ENCODE measurements at places on chromosomes 13 and 19. TPM values are rescaled to one million over a fixed set of nuclear protein-coding genes. Genes with fewer than 3 reads are reported as not detected.

GRCh38 chr19:35742121-35742724 lies at the start of gene IGFLR1:
Gene IGFLR1, minus strand, starts transcription at chr19:35742452. Its CDS starts 1,272 bp downstream, at chr19:35741180.
- no peak for DNase-seq

DNA sequence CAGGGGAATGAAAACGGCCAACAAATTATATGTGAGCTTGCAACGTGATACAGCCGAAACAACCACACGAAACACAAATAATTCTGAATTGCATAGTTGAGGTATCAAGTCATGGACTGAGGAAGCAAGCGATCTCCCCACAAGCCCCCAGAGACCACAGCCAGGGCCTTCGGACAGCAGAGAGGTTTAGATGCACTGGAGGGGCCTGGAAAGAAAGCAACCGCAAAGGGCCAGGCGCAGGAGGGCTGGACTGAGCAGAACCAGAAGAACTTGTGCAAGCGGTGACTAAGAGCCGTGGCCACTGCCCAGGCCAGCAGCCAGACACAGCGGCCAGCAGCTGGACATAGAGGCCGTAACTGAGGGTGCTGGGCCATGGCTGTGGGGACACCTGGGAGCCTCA lies 131.4 kb downstream of the TNFRSF19 start:
- DNase-seq = no peak

- no peak for DNase-seq
Observed at GRCh38 chr19:33784432-33784831, 12.2 kb upstream of the KCTD15 start.

- DNase-seq = no peak
Observed at GRCh38 chr19:41528106-41528505, 47.9 kb upstream of the CEACAM21 start.

DNA sequence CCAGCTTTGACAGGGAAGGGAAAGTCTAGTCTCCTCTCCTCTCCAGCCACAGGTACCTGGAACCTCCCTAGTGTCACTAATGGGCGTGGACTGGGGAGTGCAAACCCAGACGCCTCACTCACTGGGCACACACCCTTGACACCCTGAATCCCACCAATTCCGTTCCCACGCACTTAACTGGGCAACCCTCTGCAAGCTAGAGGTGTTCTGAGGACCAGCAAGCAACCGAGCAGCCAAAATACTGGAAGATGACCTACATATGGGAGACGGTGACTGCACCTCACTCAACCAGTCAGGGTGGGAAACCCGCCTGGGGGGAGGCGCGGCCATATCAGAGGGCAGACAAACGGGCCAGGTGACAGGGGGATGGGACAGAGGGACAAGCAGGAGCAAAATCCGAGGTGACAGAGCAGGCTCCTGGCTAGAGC lies 991 bp downstream of the ABHD17A start:
- DNase-seq = no peak

DNA sequence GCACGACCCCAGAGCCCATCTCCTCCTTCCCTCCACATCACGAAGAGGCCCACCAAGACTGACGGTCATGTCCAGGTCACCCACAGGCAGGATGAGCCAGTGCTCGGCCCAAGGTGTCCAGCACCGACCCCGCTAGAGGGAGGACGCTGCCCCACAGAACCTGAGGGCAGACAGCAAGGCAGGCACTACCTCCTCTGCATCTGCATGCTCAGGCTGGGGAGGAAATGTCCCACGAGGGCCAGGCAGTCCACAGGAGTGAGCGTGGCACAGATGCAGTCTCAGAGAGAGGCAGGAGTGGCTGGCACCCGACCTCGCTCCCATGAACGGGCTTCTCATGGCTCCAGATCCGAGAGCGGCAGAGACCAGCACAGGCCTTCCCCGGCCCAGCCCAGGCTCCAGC lies 133.2 kb downstream of the TUBA3C start:
- no peak for DNase-seq

GRCh38 chr19:4909156-4909896 lies at the start of gene UHRF1:
Gene UHRF1, plus strand, starts transcription at chr19:4909501. Its CDS starts 1,385 bp downstream, at chr19:4910886.
- no peak for DNase-seq

The SLC25A23 gene
- 33.5 TPM for total RNA-seq

DNA sequence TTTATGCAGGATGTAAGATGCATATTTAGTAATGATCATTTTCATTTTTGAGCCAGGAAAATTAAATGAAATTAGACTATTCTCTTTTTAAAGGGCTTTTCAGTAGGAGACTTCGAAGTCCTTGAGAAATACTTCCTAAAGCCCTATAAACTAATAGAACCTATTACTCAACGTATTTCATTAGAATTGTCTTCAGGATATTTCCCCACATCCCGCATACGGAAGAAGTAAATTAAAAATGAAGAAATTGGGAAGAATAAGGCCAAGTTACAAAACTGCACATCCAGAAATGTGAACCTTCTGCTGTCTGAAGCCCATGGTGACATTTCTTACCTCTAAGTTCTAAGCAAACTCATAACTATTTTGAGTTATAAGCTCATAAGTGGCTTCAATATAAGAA lies 66.5 kb downstream of the RXFP2 start:
- no peak for DNase-seq

DNA sequence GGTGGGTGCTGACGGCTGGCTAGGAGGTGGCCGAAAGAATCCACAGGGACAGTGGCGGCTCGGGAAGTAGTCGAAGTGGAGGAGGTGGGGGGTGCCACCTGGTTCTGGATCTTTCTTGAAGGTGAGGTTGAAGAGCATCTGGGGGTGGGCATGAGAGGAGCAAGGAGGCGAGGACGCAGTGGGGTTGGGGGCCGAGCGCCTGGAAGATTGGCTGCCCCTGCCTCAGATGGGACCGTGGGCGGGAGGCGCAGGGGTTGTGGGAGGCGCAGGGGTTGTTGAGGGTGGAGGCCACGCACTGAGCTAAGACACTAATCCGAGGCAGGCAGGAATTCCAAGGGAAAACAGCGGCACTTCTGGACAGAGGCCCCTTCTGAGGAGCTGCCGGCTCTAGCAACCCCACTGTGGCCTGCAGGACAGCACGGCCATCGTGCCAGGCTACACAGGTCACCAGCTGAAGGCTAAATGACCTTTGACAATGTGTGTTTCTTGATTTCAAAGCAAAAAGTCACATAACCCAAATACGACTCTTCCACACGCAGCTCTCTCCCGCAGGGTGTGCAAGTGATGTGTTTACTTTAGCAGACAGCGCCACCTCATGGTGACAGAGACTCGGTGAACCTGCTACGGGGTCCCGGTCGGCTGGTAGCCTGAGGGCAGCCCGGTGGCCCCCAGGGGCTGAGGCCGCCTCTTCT lies 44.1 kb upstream of the RANBP3 start:
- peak; percentile 71 for DNase-seq

DNA sequence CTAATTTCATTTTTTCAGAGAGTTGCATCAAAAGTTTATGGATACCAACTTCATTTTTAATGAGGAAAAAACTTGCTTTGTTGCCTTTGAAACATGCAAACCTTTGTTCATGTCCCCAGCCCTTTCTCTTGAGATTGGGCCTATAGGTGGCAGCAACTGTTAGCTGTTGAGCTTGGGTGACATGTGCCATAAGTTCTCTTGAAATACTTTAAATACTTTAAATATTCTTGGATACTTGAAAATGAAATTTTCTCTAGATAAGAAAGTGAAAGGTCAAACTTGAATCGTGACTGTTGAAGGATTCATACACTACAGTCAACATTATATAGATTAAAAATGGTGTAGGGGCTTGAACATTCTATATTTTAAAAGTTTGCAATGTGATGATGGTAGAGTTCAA lies 294.9 kb downstream of the NDFIP2 start:
- DNase-seq = peak; percentile 87

- DNase-seq = no peak
Observed at GRCh38 chr19:28224441-28224840, 988.5 kb downstream of the UQCRFS1 start.

The FCHO1 gene
- total RNA-seq = 1.6 TPM

- no peak for DNase-seq
Observed at GRCh38 chr13:27592865-27593264, 27.5 kb downstream of the LNX2 start.

DNA sequence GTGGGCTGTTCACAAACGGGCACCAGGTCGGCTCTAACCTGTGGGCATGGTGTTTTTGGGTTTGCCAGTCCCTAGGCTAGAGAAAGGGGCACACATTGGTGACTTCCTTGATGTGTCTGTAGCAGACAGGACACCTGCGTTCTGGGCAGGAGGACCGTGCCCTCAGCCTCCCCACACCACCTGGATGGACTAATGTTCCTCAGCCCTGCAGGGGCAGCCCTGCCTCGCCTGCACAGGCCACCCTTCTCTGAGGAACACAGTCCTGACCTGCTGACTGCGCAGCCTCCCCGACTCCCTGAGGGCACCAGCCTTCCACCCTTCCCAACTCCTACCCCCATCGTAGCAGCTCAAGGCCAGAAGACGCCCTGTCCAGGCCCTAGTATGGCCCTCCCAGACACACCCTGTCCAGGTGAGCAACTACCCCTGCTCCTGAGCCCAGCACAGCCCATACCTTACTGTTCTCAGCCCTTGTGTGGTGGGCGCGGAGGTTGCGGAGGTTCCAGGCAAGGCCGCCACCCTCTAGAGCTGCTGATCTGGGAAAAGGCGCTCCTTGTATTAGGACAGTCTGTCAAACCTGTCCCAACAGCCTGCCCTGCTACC lies 55.7 kb downstream of the GGACT start:
- DNase-seq = no peak

GRCh38 chr19:2034729-2035589 lies 16.1 kb downstream of the MKNK2 start:
- DNase-seq = no peak

The FUT6 gene
- total RNA-seq = not detected

GRCh38 chr13:78060966-78061365 lies 142.3 kb upstream of the EDNRB start:
- DNase-seq = no peak

- DNase-seq = no peak
Observed at GRCh38 chr13:91167706-91168385, 179.6 kb upstream of the MIR17HG start.

- no peak for DNase-seq
Observed at GRCh38 chr13:73851104-73851503, 283.1 kb downstream of the KLF12 start.

DNA sequence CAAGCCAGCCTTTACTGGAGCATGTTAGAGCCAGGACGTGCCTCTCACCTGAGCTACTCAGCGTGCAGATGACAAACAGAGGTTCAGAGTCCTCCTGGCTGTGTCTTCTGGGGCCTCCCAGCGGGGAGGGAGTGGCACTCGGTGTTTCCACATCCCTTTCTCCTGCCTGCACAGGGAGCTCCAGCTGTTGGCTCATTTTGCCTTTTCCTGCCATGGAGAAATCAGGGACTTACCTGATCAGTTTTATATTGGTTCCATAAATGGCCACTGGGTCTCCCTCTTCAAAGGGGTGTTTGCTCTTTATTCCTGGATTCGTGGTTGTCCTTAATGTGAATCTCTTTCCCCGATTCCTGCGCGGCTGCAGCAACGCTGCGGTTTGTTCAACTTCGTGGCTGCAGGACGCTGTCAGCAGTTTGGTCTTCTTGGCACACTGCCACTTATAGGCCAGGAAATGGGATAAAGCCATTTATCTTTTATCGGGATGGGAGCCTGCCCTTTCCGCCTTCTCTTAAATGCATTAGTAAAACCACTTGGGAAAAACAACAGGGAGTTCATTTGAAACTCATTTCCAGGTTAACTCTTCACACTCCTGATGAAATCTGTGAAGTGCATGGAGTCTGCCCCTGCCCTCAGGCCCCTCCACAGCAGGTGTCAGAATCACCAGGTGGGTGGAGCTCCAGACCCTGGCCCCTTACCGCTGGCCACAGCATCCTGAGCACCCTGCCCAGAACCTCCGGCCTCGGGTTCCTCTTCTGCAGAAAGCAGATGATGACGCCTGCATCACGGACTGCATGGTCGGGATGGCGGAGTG lies 39.8 kb upstream of the MCF2L start:
- DNase-seq = peak; percentile 26

The SMIM7 gene
- 45.7 TPM for total RNA-seq

DNA sequence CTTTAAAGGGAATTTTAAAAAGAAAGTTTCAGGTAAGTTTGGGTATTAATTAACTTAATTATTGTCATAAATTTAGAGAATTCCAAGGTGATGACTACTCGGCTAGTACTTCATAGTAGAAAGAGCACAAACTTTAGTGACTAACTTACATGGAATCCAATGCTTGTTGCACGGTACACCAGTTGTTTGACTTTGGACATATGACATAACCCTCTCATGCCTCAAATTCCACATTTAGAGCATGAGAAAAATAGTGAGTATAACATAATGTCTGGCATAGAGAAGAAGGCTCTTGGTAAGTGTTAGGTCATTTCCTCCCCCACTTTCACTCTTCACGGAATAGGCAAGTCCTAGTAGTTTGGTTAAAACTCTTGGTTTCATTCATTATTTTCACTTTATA lies 1249.4 kb upstream of the SLC10A2 start:
- peak; percentile 79 for DNase-seq

- DNase-seq = peak; percentile 15
Observed at GRCh38 chr13:79354285-79354684, 51.8 kb downstream of the RBM26 start.

- DNase-seq = peak; percentile 9
Observed at GRCh38 chr19:54882758-54883157, 8.7 kb downstream of the FCAR start.

The ZNF878 gene
- total RNA-seq = not detected

DNA sequence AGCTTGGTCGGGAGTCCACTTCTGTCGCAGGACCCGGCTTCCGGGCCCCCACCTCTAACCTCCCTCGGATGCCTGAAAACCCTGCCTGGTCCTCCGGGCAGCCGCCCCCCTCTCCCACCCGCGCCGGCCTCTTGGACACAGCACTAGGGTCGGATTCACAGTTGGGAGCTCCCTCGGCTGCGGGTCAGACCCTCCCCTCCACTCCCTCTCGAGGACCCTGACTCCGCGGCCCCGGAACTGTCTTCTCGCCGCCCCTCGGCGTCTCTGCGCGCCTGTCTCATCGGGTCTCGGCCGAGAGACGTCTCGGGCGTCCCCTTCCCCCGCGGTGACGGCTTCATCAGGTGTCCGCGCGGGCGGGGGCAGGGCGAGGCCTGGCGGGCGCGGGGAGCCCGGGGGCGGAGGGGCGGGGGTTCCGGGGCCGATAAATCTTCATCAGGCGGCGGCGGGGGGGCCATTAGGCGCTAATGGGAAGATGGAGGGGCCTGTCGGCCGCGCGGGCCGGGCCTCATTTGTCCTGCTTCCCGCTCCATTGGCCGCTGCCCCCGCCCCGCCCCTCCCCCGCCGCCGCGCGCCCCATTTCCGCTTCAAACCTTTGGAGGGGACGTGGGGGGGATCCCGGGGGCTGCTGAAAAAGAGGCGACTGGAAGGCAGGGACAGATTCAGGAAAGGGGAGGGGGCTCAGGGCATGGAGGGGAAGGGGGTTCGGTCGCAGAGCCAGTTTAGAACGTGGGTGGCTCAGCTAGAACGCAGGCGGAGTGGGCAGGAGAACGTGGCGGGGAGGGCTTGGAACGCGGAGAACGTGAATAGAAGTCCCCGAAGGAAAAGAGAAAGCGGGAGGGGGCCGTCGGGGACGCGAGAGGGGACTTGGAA lies 11.8 kb upstream of the ERFL start:
- DNase-seq = no peak

GRCh38 chr19:6800991-6801484 lies 28.5 kb downstream of the VAV1 start:
- peak; percentile 15 for DNase-seq

The SULT2A1 gene
- not detected for total RNA-seq

The ALOX5AP gene
- not detected for total RNA-seq

The ARRDC5 gene
- total RNA-seq = not detected

Data from endothelial cell of umbilical vein (primary cell).